ENCODE measurements at places on chromosomes 11 and 22.

DNA sequence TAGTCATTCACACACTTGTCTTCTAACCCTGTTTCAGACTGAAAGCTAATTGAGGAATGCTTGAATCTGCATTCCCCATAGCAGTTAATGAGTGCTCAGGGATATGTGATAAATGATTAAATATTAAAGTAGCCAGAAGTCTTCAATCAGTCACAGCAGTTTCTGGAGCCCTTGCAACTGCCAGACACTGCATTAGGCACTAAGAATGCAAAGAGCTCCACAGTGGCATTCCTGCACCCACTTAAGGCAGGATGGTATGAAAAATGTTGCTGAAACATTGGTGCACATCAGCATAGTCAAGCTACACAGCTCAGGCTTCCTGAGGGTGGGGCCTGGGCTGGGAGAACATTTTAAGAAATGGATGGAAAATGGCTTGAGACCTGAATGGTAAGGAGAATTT is 6.5 kb downstream of the DTX4 start:
- no peak for DNase-seq

DNA sequence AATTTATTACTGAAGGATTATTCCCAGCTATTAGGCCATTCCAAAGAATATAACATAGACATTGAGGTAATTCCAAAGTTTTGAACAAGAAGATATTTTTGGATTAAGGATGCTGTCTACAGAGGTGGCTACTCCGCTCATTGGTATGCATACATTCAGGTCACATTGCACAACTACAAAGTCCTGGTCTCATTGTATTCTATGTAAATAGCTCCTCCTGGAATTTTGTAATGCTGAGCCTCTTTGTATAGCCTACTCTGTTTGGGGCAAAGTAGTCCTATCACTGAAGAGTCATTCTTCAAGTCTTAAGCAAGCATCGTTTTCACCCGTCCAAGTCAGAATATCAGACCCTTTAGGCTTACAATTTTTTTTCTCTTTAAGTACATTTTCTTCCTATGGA is 142.4 kb downstream of the KIF18A start:
- DNase-seq = no peak

GRCh38 chr11:28976801-28977145 is 868.6 kb downstream of the METTL15 start:
- DNase-seq = no peak

DNA sequence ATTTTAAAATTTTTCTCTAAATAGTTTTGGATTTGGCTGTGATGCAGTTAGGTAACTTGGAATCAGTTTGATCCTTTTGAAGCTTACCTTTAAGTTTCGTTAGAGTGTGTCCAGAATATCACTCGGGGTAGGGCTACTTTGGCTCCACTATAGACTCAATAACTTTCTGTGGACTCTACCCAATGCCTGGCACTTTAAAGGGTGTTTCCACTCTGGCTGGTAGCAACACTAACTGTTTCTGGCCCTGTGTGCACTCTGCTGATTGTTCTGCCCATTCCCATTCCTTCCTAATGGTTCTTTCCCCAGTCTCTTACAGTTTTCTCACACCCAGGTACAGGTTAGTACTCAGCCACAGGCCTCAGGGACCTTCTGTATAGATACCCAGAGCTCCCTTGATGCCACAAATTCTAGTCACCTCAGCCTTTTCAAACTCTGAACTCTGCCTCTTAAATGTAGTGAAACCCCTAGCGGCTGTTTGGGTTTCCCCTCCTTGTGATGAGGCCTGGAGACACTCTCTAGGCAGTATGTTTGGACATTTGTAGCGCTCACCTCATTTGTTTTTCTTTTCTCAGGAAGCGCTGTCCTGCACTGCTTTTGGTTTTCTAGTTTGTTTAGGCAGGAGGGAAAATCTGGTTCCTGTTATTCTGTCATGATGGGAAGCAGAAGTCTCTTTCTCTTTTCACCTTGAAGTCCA is 16.8 kb downstream of the CUL5 start:
- no peak for DNase-seq

GRCh38 chr11:8794126-8794525 is 111.5 kb downstream of the RPL27A start:
- no peak for DNase-seq

- DNase-seq = no peak
Measured at GRCh38 chr11:1256257-1257045, 33.6 kb downstream of the MUC5B start.

GRCh38 chr22:47203554-47203991 is 441.1 kb downstream of the TBC1D22A start:
- DNase-seq = no peak

DNA sequence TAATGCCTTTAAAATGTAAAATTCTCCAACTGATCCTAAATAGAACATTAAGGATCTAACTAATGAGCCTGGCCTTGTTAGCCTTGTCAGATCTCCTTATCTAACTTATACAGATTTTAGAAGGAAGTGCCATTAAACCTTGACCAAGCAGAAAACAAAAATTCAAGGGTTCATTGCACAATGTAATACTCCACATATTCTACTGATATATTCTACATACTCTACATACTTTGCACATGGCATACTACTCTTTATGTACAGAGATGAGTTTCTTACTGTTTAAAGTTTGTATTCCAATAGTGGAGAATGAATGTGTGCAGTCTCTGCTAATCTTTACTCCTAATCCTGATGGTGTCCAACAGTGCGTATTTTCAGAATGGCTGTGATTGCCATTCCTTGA is 297.2 kb downstream of the LUZP2 start:
- no peak for DNase-seq

DNA sequence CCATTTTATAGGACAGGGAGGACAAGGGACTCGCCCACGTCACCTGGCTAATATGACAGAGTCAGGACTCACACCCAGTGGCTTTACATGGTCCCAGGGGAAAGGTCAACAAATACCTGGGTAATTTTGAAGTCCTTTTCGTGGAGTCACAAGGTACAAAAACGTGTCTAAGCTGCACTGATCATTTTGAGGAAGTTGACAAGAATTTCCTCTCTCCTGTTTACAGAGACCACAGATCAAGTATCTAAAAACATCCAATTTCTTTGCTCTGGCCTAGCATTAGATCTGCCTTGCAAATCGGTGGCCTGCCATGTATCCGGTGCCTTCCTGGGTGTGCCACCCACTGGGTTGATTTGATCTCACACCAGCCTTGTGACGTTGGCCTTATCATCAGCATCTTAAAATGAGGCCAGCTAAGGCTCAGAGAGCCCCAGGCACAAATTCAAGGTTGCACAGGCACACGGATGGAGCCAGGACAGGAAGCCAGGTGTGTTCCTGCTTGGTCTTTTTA is 17.6 kb downstream of the GDPD5 start:
- no peak for DNase-seq

DNA sequence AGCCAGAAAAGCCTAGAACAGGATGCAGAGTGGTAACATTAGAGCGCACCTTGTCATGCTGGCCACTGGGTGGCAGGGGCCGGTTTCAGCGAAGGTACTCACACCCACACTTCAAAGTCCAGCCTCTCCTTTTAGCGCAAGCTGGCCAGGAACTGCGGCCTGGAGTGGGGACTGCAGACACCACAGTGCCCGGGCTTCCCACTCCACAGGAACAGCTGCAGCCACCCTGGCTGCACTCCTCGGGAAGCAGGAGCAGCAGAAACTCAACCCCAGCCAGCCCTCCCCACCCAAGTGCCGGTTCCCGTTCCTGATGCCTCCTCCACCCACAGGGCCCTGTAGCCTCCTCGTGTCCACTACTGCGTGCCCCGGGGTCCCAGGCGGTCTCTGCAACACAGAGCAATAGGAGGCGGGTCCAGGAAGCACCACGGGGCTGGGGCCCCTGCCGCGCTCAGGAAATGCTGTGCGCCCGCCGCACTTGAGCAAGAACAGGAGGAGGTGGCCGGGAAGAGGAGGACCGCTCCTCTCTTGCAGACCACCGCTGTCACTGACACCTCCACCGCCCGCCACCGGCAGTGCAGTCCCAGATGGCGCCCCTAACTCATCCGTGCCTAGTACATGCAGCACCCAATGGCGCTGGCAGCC is 2.2 kb downstream of the RFPL2 start:
- DNase-seq = no peak

GRCh38 chr11:33509632-33510031 is 191.0 kb downstream of the C11orf91 start:
- DNase-seq = no peak

- DNase-seq = no peak
Measured at GRCh38 chr11:90656171-90656570, 433.3 kb upstream of the CHORDC1 start.

- no peak for DNase-seq
Measured at GRCh38 chr11:64659417-64660144, 63.4 kb downstream of the NRXN2 start.
